ENCODE measurements at places on chromosomes 2 and 18.

- DNase-seq = no peak
Measured at GRCh38 chr2:127560201-127560930, 24.9 kb downstream of the MYO7B start.

GRCh38 chr18:65422544-65423136 lies 328.2 kb upstream of the CDH7 start:
- DNase-seq = no peak

DNA sequence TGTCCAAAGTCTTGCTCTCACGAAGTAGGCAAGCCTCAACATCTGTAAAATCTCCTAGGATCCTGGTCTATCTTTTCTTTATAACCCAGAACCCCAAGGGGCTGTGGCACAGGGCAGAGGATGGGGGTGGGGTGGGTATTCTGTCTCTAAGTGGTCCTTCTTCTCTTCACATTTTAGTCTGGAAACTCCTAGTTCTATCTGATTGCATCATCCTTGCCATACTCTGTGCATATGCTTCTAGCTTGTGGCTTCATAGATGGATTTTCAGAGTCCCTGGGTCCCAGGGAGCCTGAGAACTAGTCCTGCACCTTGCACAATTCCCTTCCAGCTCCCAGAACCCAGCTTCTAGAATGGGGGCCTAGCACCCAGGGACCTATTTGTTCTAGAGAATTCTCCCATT lies 52.5 kb downstream of the RNF152 start:
- DNase-seq = no peak

DNA sequence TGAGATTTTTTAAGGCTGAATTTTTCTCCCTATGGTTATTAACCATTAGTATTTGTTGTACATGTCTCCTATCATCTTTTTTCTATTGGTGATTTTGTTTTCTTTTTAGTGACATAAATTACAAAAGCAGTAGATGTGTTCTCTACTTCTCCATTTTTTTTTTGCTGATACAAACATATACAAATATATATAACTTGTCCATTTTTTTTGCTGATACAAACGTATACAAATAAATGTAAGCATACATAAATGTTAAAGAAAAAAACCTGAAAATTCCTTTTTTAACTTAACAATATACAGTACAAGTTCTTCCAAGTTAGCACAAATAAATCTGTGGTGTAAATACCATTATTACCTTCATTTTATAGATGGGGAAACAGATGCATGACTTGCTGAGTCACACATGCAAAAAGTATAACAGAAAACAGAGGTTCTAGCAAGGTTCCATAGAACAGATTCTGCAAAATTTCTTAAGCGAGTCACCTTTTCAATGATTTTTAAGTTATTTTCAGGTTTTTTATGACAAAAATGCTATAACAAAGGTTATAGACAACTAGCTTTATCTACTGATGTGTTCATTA lies 2.1 kb downstream of the MSGN1 start:
- no peak for DNase-seq

GRCh38 chr2:47221946-47222345 lies 66.8 kb upstream of the STPG4 start:
- no peak for DNase-seq

- DNase-seq = no peak
Measured at GRCh38 chr2:32712870-32713269, 85.0 kb downstream of the TTC27 start.

- DNase-seq = peak; percentile 52
Measured at GRCh38 chr2:20093263-20094141, 42.1 kb upstream of the LAPTM4A start.

GRCh38 chr18:37275237-37275741 lies 290.3 kb downstream of the CELF4 start:
- DNase-seq = no peak

DNA sequence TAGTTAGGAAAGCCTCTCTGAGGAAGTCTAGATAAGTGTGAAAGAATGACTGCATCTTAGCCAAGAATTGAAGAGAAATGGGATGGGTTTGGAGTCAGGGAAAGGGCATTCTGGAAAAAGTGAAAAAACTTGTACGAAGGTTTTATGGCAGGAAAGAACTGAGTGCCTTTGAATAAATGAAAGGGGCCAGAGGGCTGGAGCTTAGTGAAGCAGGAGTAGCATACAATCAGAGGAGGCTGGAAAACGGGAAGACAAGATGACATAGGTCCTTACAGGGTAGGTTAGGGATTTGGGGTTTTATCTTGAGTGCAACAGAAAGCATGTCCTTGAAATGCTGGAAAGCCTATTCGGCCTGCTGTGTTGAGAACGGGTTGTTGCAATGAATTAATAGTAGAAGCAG lies 152.6 kb upstream of the RND3 start:
- DNase-seq = no peak

DNA sequence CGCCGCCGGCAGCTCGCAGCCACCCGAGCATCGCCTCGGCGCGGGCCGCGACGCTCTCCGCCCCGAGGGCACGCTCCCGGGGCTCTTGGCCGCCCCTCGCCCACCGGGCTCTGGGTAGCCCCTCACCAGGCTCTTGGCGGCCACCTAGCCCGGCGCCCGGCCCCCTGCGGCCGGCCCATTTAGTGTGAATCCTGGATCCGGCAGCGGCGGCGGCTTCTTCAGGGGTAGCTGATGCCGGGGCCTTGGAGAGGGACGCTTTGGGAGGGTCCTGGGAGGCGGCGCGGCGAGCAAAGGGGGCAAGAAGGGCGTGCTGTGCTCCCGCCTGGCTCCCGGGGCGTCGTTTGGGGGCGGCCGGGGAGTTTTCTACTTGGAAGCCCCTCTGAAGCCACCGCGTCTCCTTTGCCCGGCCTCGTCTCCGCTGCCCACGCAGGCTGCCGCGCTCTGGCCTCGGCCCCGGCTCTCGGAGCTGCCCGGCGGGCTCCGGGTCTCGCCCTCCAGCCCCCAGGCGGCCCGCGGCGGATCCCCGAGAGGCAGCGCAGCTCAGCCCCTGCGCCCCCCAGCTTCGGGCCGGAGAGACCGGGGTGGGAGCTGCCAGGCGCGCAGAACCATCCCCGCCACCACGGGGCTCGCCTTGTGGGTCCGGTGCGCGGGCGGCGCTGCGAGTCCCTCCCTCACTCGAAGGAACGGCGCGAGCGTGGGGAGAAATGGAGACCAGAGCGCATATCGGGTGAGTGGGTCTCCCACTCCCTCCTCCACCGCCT lies 509 bp downstream of the PIEZO2 start:
- DNase-seq = no peak
